Amygdala (tissue), 56 donors: ENCODE measurements at places on chromosomes 3 and 15.
A peak's percentile ranks its signal among the peaks of the same experiment; 100 is the strongest.

GRCh38 chr3:100370756-100371155 lies 30.1 kb downstream of the TOMM70 start:
- no peak for DNase-seq

GRCh38 chr15:40342416-40343320 lies 1.9 kb upstream of the CCDC9B start:
- no peak for DNase-seq

- no peak for DNase-seq
Measured at GRCh38 chr3:42678447-42678846, 6.9 kb upstream of the KLHL40 start.

- DNase-seq, result no peak
Measured at GRCh38 chr15:76776480-76776879, 128.7 kb downstream of the SCAPER start.

- peak; percentile 12 for DNase-seq
Measured at GRCh38 chr3:172709774-172710663, 848 bp downstream of the NCEH1 start.

- no peak for DNase-seq
Measured at GRCh38 chr15:25053000-25053815, 98.4 kb downstream of the SNRPN start.

- no peak for DNase-seq
Measured at GRCh38 chr3:21462141-21462540, 288.9 kb downstream of the ZNF385D start.

GRCh38 chr3:99286266-99286845 lies 352.0 kb upstream of the COL8A1 start:
- no peak for DNase-seq

GRCh38 chr3:23608650-23609049 lies 197.1 kb upstream of the UBE2E1 start:
- DNase-seq, result no peak

DNA sequence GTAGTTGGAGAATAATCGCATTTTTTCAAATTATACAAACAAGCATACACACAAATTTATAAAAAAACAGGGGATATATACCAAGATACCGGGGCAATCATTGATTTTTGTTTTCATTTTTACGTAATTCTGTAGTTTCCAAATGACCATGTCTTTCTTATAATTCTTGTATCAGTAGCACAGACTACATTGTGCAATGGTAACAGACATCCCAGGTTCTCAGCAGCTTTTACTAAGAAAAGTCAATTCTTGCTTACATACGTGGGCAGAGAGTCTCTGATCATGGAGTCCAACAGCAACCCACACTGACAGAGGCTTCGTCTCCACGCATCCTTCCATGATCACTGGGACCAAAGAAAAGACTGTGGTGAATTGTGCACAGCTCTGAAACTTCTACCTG lies 441.3 kb downstream of the TBL1XR1 start:
- no peak for DNase-seq

GRCh38 chr15:87816811-87817210 lies 439.7 kb downstream of the NTRK3 start:
- DNase-seq, result no peak

DNA sequence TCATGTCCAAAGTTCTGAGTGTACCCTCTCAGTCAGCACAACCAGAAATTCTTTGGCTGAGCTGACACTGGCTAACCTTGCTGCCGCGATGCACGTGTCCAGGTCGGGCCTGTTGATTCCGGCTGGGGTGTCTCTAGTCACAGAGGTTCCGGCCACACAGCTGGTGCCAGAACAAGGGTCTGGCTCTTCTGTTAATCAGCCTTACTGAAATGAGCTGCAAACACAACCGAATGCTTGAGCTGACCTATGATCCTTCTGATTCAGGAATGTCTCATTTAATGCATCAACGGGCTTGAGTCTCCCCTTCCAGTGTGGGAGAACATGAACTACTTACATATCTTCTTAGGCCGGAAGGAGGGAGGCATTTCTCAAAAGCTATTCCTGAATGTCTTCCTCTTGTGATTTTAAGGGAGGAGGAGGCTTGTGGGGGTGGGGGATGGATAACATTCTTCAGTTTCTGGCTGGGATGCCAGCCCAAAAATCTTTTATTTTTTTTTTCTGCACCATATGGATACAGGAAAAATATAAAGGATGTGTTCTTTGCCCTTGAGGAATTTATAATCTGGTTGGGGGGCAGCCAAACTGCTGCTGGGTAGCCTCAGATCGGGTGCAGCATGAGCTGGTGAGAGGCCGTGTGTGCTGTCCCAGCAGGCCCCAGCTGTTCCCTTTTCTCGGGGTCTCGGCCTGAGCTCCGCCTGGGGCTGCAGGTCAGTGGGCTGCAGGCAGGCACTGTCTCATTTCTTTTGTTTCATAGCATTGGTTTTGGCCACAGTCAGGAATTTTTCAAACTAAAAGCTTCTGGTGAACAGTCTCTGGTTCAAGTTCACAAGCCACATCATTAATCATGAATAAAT lies 319.1 kb upstream of the TBL1XR1 start:
- DNase-seq, result no peak

GRCh38 chr3:152769523-152769922 lies 65.4 kb upstream of the P2RY1 start:
- no peak for DNase-seq

DNA sequence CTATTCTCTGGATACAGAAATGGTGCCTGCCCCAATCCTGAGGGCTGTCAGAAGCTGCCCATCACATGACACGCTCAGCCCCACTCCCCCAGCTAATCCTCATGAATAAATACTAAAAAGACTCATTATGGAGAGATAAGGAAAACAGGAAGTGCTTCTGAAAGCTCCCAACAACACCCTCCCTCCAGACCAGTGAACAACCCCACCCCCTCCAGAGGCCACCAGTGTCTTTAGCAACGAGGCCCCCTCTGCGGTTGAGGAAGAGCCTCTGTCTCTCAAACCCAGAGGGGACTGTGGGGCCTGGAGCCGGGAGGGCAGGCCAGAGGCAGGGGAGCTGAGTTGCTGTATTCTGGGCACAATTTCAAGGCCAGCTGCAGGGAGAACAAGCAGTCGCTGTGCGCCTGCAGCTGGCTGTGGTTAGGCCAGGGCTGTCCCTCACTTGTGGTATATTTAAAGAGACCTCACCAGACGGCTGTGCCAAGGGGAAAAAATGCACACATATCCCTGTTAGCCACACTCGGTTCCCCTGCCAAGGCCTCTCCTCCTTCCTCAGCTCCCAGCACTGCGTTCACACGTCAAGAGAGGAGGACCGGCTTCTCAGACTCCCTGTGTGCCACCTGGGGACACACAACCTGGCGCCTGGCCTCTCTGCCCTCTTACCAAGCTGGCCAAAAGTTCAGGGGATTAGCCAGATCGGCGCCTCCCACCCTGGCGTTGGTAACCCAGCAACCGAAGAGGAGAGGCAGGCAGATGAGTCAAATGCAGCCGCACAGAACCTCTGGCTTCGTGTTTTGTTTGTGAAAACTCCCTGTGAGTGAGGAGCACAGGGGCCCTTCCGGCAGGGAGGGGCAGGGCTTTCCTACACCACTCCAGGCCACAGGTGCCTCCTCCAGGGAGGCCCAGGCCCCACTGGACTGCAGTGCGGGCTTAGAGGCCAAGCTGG lies 101.2 kb upstream of the ETV5 start:
- DNase-seq, result peak; percentile 81

GRCh38 chr3:73259856-73260255 lies 198.4 kb downstream of the EBLN2 start:
- DNase-seq, result no peak

GRCh38 chr15:50380089-50380488 lies 25.1 kb upstream of the GABPB1 start:
- DNase-seq, result no peak

DNA sequence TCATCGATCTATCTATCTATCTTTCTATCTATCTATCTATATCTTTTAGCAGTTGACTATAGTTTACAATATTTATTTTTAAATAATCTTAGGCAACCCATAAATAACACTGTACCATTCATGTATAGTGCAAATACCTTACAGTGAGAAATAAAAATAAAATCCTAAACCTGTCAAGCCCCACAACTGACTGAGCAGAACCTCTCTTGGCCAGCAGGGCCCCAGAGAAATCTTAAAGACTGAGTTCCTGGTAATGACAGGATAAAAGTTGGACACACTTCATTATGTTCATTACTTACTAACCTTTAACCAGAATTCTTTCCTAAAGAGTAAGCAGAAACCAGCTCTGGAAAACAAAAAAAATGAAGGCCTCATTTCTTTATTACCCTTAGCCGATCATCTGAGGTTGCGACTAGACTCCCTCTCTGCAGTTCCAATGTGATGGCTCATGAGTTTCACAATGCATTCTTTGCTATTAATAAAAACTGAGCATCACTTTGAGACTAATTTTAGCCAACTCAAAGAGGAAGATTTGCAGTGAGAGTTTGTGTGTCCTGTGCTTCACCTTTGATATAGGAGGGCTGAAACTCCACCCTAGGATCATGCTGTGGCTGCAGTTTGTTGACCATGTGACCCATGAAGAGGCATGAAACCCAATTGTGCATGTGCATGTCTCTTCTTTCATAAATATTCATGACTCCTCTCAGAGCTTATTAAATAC lies 1072.0 kb downstream of the NSUN3 start:
- no peak for DNase-seq

- DNase-seq, result no peak
Measured at GRCh38 chr3:138213398-138214085, 26.4 kb downstream of the ARMC8 start.

GRCh38 chr3:100436951-100437350 lies 35.6 kb downstream of the LNP1 start:
- DNase-seq, result no peak

GRCh38 chr3:194028434-194029004 lies 107.4 kb upstream of the HES1 start:
- DNase-seq, result no peak

DNA sequence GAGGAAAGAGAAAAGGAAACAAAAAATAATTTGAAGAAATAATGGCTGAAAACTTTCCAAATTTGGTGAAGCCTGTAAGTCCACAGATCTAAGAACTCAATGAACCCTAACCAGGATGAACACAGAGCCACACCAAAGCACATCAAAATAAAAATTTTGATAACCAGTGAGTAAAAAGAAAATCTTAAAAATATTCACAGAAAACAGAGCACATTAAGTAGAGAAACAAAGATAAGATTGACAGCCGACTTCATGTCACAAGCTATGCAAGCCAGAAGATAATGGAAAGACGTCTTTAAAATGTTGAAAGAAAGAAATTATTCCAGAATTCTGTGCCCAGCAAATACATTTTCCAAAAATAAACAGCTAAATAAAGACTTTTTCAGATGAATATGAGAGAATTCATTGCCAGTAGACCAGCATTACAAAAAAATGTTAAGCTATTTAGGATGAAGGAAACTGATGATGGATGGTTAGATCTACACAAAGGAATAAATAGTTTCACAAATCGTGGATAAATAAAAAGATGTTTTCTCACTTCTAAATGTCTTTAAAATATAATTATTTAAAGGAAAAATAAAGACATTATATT lies 140.2 kb upstream of the SKOR1 start:
- DNase-seq, result no peak

- no peak for DNase-seq
Measured at GRCh38 chr3:167859610-167860009, 124.1 kb downstream of the SERPINI1 start.

DNA sequence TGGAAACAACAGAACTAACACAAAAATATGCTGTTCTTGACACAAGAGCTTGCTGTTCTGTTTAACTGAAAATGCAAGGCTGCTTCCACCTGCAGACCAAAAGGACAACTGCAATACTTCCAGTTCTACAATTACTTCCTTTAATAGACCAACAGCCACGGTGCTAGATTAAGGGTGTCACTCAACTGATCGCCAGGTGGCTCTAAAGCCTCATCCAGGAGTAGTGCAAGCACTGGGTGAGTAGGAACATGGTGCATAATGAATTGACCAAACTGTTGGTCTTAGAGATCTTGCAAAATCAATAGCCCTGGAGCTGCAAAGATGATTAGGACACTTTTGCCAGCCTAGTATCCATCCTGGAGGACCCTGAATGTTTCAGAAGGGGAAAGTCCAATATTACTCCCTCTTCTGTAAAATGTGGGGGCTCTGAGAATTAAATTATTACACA lies 3.6 kb upstream of the CLDN16 start:
- no peak for DNase-seq

DNA sequence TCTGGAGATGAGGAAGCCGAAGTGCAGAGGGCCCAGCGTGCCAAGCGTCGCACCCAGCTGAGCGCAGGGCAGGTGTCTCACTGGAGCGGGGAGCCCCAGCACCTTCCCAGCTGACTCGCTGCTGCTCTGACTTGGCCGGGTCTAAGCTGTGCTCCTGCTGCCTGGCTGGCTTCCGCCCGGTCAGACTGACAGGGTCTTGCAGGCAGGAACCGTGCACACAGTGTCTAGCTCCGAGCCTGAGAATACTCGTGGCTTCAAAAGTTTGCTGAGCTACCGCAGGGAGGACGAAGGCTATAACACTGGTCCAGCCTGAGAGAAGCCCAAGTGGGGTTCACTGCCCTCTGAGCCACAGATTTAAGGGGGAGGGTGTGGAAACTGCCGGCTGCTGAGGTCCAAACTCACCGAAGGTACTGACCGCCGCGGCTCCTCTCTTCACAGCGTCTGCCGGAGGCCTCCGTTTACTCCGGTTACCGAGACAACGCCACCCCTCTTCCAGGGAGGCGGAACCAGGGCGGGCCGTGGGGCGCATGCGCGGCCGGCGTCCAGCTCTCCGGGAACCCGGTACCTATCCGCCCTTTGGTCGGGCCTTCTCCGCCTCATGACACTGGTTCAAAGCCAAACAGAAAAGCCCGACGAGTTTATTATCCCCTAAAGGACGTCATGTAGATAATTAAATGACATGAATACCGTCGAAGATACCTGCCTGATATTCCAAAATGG lies at the start of gene CFAP44:
Gene CFAP44, minus strand, starts transcription at position 443 of the 720 bp plus-strand sequence. CDS start 7,829 bp downstream, outside the sequence.
- DNase-seq, result peak; percentile 24

DNA sequence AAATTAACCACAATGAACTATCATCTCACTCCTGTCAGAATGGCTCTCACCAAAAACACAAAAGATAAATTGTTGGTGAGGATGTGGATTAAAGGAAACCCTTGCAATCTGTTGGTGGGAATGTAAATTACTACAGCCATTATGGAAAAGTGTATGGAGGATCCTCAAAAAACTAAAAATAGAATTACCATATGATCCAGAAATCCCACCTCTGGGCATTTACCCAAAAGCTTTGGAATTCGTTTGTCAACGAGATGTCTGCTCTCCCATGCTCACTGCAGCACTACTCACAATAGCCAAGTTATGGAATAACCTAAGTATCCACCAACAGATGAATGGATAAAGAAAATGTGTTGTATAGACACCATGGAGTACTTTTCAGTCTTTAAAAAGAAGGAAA lies 21.6 kb downstream of the FSIP1 start:
- DNase-seq, result no peak
